ENCODE measurements at places on chromosomes 13 and 19.

- DNase-seq: peak; percentile 4
Observed at GRCh38 chr13:73198991-73199411, 140.2 kb downstream of the KLF5 start.

DNA sequence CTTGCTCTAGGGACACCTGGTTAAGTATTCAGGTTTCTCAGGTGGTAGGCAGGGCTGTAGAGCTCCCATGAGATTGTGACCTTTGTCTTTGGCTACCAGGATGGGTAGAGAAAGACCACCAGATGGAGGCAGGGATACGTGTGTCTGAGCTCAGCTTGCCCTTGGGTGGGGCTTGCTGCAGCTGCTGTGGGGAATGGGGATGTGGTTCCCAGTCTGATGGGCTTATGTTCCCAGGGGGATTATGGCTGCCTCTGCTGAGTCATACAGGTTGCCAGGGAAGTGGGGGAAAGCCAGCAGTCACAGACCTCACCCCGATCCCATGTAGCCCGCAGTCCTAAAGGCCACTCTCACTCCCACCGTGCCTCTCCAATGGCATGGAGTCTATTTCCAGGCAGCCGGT, 659.9 kb upstream of the KLF12 start:
- no peak for DNase-seq

- no peak for DNase-seq
Observed at GRCh38 chr13:112198396-112199010, 131.6 kb downstream of the SOX1 start.

DNA sequence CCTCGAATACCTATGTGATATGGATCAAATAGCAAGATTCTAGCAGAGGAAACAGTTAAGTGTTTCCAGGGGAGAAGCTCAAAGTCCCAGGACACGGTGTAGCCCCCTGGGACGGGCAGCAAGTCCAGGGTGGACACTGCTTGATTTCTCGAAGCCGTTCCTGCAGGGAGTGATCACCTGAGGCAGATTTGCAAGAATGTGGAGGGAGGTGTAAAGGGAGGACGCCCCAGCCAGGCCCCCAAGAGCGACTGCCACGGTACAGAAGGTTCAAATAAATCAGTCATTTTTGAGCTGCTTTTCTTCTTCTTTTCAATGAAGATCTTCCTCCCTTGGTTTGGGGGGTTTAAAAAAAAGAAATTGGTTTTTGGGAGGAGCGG, 41.4 kb downstream of the KLF2 start:
- no peak for DNase-seq

GRCh38 chr13:33090755-33091414, 74.7 kb downstream of the KL start:
- no peak for DNase-seq

All from NCI-H69 (cell line).